ENCODE measurements at places on chromosomes 11 and 22.

DNA sequence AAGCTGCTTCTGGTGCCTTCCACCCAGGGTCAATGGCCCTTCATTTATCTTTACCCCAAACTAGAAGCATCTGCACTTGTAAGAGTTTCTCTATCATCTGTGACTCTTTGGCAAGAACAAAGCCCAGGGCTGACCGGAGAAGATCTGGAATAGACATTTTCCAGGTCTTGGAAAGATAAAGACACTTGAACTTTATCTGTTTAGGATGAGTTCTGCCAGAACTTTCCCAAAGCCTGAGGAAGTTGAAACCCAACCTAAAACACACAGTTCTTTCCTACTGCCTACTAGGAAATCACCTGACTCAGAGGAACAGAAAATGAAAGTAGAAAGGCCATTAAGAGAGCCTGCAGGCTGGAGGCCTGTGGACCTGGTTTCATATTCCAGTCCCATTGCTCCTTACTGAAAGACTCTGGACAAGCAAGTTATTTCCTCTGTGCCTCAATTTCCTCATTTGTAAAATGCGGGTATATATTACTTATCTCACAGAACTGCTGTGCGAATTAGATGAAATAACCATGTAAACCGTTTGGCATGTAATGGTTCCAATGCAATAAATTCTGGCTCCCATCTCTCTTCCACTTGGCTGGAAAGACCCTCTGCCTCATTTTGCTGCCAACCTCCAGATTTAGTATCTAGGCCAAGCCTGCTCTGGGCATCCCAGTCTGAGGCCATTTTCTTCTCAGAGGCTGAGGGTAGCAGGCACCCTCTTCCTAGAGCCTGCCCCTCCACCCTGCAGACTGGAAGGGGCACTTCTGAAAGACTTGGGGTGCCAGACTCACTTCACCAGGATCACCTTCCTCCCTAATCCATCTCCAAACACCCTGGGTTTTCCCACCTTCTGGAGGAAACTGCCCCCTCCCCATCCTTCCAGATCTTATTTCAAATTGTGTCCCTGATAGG lies 1.2 kb downstream of the UBE2L6 start:
- no peak for DNase-seq

DNA sequence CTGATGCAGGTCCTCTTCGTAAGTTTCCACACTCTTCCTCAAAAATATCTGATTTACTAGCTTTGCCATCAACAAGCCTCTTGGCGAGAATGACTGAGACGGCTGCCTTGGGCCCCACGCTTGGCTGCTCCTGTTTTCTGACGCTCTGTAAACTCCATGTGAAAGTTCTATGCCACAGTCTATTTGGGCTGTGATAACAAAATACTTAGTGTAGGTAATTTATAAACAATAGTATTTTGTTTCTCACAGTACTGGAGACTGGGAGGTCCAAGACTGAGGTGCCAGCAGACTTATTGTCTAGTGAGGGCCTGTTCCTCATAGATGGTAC lies 123.2 kb upstream of the SORL1-AS1 start:
- DNase-seq = no peak

DNA sequence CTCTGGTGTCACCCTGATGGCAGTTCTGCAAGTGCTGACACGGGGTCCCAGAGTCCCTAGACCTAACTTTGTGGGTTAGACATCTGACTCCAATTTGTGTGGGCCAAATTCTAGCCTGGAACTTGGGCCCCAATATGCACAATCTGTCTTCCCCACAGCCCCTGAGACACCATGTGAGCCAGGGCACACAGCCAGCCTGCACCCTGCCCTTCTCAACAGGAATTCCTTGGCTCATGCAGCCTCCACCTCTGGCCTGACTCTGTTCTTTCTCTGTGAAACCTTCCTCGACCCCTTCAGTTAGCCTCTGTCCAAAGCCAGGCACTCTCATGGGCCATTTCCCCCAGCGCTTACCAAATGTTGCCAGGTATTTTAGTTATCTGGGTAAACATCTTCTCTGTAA lies 59.1 kb upstream of the POU2AF1 start:
- no peak for DNase-seq

- DNase-seq = no peak
These were observed 2.1 kb upstream of the ATF4 start for GRCh38 chr22:39518144-39518786.

DNA sequence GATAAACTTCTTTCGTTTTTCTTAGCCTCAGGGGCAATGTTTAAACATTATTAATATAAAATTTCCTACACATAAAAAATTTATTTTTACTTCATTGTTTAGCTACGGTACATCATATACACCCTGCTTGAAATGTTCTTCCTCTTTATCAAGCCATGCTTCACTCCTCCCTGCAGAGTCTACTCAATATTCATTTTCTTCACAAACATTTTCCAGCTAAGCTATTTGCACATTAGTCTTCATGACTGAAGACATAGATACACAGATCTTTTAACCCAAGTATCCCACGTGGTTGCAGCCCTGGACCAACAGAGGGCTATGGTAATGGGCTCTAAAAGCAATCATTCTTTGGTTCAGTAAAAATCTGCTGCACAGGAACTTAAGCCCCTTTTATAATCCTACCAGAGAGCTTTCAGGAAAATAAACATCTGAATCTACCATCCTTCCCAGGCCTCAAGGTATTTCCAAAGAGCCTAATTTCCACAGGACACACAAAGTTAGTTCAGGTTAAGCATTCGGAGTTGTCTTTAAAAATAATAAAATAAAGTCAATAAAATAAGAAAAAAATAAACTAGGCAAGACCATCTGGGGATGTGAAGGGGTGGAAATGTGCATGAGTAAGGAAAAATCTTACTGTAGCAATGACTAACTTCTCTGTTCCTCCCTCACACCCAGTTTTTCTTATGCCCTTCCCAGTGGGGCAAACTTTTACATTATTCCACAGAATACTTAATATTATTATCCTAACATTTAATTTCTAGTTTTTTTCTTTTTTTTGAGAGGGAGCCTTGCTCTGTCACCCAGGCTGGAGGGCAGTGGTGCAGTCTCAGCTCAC lies 21.6 kb upstream of the OR6X1 start:
- no peak for DNase-seq

GRCh38 chr11:121418625-121419114 lies 33.4 kb upstream of the SORL1 start:
- DNase-seq = peak; percentile 41

- no peak for DNase-seq
These were observed 1045.8 kb downstream of the BRD1 start for GRCh38 chr22:48781868-48782267.

- DNase-seq = no peak
These were observed 149.8 kb downstream of the CCDC34 start for GRCh38 chr11:27213232-27213660.

DNA sequence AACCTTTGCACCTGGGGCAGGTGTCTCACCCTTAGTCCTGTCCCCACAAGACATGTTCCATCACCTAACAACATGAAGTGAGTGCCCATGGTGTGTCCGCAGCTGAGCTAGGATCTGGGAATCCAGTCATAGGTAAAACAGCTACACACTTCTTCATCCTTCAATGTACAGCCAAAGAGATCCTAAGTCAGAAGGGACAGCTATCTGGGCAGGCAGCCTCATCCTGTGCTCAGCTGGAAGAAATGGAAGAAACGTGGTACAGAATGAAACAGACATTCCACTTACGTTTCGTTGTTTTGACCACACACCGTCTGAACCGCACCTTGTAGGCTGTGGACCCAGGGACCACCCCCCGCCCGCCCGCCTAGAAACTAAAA lies 30.8 kb downstream of the PDGFB start:
- no peak for DNase-seq

DNA sequence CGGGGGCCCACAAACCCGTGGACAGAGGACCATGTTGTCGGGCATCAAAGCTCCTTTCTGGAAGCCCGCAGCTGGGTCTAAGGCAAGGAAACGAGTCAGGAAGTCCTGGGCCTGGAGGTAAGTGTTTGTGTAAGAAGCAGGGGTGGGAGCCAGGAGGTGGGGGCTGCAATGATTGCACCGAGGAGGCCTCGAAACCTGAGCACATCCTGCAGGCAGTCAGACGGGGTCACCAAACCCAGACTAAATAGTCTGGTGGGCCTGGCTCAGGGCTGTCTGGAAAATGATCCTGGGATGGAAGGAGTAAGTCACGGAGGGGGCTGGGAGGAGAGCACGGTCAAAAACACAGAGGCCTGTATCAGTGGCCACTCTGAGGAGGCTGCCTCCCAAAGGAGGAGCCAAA lies 539.2 kb downstream of the MN1 start:
- no peak for DNase-seq

GRCh38 chr11:108368134-108368533 lies 99.2 kb downstream of the C11orf65 start:
- no peak for DNase-seq

DNA sequence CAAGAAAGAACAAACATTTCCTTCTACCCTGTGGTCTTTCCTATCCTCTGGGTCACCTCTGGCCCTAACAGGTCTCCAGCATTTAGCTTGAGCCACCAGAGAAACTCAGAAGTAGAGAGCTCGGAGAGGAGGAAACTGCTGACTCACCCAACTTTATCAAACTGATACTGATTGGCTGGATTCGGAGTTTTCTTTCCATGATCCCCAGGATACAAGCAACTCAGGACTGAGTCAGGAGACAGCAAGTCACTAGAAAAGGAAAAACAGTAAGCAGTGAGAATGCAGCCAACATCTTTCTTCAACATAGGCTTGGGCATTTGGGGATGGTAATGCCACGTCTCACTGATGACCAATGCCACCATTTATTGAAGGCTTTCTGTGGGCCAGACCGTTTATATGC lies 32.7 kb downstream of the THOC5 start:
- no peak for DNase-seq

DNA sequence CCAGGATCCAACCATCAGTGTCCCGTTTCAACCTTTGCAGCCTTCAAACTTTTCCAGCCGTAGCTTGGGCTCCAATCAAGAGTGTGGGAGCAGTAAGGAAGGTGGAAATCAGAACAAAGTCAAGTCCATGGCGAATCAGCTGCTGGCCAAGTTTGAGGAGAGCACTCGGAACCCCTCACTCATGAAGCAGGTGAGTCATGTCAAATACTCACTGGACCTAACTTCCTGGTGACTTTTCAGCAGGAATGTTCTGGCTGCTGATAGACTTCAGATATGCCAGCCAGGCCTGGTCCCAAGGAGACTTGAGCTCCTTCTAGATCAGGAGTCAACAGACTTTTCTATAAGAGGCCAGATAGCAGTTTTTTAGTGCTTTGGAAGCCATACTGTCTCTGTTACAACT lies 129.0 kb downstream of the MICAL2 start:
- no peak for DNase-seq

DNA sequence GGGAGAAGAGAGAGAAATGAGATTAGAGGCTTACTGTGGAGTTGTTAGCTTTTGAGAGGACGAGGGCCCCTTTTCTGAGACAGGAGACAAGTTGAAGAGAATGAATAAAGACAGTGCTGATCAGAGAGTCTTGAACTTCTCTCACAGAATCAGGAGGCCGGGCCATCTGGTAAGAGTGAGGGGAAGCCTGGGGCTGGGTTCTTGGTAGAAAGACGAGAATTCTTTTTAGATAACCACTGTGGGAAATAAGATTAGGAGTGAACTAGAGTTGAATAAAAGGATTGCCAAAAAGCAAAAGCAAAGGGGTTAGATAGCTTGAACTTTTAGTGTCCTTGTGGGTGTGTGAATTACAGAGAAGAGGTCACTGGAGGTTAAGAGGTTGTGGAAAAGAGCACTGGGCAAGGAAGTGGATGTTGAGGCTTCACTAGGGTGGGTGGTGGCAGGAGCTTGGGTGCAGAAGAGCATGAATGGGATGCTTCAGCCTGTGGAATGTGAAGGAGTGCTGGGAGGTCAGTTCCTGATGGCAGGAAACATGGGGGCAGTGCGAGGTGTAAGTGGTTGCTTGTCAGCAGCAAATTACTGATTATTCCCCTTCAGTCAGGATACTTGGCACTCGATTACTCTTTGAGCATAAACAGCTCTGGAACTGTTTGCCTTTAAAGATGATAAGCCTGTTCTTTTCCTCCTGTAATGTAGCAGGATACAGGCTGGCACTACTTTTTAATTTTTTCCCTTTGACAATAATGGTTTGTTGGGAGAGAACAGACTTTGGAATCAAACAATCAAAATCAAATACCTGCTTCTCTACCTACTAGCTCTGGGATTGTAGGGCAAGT lies 98.3 kb downstream of the ARHGAP42 start:
- no peak for DNase-seq

GRCh38 chr11:114970927-114971645 lies 292.8 kb downstream of the NXPE2 start:
- DNase-seq = no peak

- no peak for DNase-seq
These were observed 640.2 kb upstream of the LUZP2 start for GRCh38 chr11:23856654-23857053.

GRCh38 chr11:12187399-12187798 lies 77.0 kb downstream of the MICAL2 start:
- peak; percentile 77 for DNase-seq

- no peak for DNase-seq
These were observed 70.6 kb downstream of the ST3GAL4 start for GRCh38 chr11:126426106-126426505.

- DNase-seq = no peak
These were observed 892 bp downstream of the GDPD5 start for GRCh38 chr11:75524665-75525432.

DNA sequence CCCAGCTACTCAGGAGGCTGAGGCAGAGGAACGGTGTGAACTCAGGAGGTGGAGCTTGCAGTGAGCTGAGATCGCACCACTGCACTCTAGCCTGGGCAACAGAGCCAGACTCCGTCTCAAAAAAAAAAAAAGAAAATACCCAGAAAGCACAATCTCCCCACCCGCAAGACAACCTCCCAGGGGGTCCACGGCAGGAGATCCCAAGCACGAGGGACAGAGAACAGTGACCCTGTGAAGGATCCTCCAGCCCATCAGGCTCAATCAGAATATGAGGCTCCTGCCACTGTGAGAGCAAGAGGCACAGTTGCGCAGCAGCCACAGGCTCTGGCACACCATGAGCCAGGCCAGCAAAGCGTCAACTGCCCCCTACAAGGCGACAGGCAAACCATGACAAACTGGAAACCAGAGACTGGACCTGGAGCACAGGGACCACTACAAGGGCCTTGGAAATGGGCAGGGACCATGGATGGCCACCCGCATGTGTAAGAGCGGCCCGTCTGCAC lies 164.8 kb upstream of the GRK3 start:
- no peak for DNase-seq

DNA sequence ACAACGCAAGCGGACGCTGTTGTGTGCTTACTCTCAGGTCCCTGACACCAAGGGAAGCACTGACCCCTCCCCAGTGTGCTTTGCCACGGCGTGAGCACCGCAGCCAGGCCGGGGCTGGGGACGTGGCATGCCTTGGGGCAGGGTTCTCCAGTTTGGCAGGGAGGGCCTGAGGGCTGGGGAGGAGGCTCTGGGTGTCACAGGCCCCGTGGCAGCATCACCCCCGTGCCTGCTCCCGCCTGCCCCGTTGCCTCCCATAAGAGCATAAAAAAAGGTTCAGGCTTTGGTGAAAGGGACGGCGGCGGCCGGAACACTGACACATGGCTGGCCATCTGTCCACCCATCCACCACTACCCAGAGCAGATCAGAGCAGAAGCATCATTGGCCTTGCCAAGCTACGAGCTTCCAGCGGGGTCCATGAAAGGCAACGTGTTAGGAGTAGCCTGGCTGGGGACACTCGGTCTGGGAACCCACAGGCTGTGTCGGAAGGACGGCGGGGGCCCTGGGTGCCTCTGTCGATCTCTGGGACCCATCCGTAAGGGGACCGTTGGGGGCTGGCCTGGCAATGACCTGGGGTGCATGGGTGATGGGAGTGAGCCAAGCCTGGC lies 183.0 kb downstream of the IGLL1 start:
- DNase-seq = no peak
